ENCODE measurements at places on chromosomes 2 and 18.

DNA sequence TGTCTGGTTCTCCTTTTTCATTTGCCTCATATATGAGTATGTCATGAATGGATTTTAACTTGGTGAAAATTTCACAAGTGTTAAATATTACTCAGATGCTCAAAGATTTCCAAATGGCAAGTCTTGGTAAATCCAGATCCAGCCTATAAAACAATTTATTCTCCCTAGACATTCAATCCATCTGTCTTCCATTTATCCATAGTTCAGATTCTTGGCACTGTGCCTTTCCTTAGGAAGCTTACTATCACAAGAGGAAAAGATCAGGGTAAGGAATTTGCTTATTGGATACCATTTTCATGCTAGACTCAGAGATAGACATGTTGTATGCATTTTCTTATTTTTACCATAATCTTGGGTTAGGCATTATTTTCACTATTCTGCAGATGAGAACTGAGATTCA is 72.5 kb upstream of the LRRTM1 start:
- no peak for DNase-seq

DNA sequence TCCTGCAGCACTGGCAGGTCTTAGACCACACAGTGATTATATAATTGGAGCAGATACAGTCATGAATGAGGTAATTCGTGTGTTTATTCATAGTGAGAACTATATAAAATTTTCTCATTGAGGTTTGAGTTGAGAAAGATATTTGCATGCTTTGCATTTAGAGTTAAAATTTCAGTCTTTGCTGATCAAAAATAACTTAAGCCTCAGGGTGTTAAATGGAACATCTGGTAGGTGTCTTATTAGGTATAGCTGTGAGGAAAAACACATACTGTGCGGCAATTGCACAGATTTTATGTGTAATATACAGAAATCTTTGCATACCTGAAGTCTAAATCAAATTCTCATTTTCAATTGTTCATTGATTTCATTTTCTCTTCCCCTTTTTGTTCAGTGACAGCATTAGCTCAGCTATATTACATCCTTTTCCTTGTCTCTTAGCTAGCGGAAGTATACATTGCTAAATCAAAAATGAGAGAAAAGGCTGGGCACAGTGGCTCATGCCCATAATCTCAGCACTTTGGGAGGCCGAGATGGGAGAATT is 21.2 kb downstream of the GORASP2 start:
- no peak for DNase-seq

DNA sequence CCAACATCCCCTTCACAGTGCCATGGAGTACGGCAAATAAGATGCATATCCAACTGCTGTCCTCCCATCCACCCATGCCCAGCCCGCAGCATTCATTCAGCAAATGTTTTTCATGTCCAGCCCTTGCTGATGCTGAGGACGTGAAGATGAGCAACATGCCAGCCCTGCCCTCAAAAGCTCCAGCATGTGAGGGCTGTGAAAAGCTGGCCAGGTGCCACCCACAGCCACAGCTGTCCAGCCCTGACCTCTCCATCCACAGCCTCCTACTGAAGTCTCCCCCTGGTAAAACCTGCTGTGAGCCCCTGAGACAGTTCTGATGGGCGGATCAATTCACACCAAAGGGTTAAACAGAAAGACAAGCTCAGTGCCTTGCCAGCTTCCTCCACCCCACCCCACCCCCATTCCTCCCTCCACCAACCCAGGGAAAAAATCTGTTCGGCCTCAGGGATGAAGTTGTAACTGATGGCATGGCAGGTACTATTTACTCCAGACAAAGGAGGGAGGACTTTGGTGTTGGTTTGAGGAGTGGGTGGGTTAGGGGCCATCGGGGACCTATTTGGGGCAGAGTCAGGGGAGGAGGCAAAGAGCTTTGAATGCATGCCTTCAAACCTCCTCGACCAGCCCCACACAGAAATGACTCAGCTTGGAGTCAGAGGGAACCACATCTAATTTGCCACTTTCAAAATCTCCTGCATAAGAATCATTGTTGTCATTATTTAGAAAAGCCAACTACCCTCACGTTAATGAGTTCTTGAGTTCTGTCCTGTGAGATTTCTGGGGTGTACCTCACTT is 4.3 kb downstream of the ZBTB7C start:
- no peak for DNase-seq

DNA sequence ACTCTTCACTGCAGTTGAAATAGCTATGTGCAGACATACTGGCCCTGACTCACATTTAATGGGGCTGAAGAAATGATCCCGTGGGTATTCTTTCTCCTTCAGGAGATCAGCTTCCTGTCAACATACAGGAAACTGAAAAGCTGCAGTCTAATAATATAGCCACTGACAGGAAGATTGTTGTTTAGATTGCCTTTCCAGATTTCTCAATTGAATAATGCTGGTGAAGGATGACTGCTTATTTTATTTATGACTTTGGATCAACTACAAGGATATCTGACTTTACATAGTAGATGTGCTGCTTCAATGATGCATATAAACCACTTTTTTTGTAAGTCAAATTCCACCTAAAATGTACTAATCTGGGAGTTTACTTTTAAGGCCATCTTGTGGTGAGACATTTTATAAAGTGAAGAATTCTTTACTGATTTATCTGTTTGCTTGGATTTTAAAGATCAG is 93.4 kb upstream of the MAP4K3 start:
- DNase-seq, result no peak

DNA sequence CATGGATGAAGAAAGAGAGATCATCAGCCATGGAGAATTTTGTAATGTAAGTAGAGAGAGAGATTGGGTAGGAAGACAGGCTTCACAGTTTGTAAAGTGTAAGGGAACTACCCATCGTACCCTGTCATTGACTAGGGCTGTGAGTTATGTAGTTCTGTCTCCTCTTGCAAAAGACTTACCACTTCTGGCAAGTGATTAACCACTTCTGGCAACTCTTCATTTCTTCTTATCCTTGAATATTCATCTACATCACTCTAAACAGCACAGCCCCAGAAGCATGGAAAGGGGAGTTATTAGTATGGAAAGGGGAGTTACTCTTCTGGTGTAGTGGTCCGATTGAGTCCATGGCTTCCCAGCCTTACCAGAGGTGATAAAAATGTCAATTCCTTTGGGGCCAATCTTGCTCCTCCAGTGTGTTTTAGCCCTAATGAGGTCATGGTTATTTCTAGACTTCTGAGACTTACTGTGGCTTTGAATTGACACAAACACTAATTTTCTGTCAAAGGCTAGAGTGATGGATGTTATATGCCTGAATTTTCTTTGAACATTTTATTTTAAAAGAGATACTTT is 52.0 kb downstream of the STAT1 start:
- DNase-seq, result no peak

- DNase-seq, result no peak
Observed at GRCh38 chr2:200455958-200456421, 53.9 kb downstream of the KCTD18 start.

DNA sequence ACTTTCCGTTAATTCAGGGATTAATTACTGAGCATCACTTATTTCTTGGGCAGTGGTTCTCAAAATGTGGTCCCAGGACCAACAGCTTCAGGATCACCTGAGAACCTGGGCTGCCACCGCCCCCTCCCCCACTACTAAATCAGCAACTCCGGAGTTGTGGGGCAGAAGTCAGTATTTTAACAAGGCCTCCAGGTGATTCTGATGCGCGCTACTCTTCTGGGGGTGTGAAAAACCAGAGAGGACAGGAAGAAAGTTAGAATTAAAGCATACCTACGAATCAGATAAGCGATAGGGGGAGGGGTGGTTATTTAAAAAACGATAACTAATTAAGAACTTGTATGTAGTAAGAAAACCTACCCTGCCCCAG is 319 bp downstream of the ZSCAN30 start:
- peak; percentile 47 for DNase-seq

DNA sequence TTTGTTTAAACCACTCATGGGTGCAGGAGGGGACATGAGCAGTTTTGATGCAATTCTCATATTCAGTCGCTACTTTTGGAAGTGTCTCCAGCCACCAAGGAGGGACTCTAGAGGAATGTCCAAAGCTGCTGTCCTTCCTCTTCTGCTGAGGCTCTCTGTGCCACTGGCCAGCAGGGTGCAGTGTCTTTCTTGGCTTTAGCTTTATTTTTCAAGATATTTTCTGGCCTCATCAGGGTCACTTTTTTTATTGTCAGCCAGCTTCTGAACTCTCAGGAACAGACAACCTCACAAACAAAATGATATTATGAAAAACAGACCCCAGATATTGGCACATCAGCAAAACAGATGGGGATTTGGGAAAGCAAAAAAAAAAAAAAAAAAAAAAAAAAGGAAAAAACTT is 289.3 kb upstream of the ZSWIM2 start:
- DNase-seq, result no peak

GRCh38 chr2:86044045-86044444 is 61.6 kb downstream of the POLR1A start:
- DNase-seq, result peak; percentile 6

DNA sequence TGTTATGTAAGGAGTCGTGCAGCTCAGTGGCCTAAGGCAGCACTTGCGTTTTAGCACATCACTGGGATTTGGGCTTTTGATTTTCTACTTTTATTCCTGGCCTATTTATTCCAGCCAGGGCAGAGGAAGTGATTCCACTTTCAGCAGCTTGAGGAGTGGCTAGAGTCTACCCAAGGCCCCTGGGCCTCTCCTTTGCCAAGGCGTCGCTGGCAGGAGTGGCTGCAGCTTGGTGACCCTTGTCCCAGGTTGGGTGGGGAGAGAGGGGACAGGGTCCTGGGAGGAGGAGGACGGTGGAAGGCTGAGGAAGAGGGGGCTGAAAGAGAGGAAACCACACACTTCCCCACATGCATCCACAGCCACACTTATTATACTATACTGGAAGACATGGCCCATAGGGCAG is 94.1 kb upstream of the SMAD7 start:
- DNase-seq, result no peak

DNA sequence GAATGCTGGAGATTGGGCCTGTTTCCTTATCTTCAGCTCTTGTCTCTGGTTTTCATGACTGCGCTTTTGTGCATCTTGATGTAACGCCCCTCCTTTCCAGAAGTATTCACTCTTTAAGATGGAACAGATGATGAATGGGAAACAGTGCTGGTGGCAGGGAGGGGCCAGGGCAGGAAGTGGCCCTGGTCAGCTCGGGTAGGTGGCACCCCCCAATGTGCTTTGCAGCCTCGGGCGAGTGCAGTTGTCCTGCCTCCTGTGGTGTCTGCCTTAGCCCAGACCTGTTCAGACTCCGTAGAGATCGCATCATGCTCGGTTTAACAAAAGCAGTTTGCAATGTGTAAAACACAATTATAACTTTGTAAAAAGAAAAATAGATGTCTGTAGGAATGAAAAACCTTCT is 17.0 kb upstream of the MGAT4A start:
- DNase-seq, result no peak

DNA sequence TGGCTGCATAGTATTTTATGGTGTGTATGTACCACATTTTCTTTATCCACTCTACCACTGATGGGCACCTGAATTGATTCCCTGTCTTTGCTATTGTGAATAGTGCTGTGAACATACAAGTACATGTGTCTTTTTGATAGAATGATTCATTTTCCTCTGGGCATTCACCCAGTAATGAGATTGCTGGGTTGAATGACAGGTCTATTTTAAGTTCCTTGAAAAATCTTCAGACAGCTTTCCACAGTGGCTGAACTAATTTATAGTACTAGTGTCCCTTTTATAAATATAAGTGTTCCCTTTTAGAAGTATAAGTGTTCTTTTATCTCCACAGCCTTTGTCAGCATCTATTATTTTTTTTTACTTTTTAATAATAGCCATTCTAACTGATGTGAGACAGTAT is 303.9 kb upstream of the EPHA4 start:
- DNase-seq, result no peak

DNA sequence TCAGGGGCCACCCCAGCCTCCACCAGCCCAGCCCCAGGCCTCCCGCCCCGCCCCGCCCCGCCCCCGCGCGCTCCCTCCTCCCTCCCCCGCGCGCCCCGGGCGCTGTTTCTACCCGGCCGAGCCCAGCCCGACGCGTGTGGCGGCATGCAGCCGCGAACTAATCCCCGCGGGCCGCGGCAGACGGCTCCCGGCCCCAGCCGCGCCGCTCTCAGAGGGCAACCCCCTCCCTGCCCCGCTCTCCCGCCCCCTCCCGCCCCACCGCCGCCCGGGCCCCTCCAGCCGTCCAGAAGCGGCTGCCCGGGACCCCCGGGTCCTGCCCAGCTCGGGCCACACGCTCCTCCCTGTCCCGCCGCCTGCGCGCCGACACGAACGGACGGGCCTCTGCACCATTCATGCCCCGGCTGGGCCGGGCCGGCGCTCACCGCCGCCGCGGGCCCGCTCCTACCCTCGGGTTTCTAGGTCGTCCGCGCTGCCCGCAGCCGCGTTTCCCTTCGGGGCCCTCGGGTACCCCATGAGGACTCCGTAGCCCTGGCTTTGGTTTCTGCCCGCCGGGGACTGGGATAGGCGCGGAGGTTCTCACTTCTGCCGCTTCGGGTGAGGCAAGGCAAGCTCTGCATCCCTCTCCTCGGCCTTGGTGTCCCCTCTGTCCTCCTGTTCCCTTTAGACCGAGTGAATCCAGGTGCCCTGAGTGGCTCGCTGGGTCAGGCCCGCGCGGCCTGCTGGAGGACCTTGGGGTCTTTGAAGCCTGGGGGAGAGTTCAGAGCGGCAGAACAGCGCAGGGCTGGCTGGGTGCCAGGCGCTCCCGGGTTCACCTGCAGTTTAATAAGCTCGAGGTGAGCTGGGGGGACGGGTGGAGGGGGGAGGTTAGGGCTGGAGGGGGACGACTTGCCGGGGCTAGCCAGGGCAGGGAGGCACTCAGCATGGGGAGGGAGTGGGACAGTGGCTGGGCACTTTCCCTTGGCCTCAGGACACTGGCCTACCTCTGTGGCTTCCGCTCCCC is 3.1 kb downstream of the WNT10A start:
- DNase-seq, result peak; percentile 38

- DNase-seq, result no peak
Observed at GRCh38 chr2:2270808-2271415, 60.2 kb downstream of the MYT1L start.

DNA sequence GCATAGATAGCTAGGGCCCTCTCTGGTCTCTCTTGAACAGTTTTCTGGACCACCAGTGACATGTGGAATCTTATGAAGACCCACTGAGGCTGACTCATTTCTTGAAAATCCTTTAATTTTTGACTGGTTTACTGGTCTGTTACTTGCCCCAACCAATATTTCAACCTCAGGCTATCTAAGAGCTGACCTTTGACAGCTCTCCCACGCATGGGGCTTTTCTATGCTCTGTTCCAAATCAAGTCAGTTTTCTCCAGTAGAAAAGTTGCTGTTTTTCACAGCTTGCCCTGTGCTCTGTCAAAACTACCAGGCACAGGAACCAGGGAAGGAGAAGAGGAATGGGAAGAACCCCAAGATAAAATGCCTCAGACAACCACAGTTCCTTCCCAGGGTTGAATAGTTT is 46.0 kb upstream of the MTIF2 start:
- no peak for DNase-seq

DNA sequence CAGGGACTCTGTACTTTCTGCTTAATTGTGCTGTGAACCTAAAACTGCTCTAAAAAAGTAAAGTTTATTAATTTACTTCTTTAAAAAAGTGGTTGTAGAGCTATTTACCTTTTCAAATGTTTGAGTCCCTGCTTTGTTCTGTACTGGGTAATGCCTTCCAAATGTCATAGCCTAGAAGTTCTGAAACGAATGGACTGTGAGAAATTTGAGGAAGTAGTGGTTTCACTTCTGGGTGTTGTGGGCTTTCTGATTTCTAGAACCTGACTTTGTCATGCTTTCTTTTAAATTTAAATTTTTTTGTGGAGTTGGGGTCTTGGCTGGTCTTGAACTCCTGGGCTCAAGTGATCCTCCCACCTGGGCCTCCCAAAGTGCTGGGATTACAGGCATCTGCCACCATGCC is 44.6 kb downstream of the SMAD4 start:
- no peak for DNase-seq

All from body of pancreas (tissue), 4 donors.